Tibial nerve (tissue), 4 donors: ENCODE measurements at places on chromosomes 3 and 15. TPM values are rescaled to one million over a fixed set of nuclear protein-coding genes. Genes with fewer than 3 reads are reported as not detected.

The HRH1 gene
- total RNA-seq, result 13.8 TPM

The TMEM108 gene
- total RNA-seq, result 1.5 TPM

DNA sequence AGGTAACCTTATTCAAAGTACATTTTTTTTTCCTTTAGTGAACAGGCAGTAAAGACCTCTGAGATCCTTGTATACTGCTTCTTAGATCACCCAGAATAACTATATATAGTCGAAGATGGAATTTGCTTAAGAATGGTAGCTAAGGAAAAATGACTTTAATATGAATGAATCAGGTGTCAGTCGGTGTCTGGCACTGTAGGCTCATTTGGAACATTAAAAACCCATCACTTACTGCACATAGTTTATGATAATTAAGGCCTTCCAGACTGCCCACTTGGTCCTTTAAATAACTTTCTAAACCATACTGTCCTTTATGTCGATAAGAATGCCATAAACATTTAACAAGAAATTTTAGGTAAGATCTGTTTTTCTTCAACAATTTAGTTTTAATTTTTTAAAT lies 981.8 kb downstream of the ROBO2 start:
- no peaks in the 10 kb centered on the region for H3K4me1 ChIP-seq
- H3K36me3 ChIP-seq, result no peaks in the 10 kb centered on the region
- H3K27ac ChIP-seq, result no peak overlapping the region
- no peak for DNase-seq
- H3K27me3 ChIP-seq, result no peaks in the 10 kb centered on the region

- no peaks in the 10 kb centered on the region for H3K27me3 ChIP-seq
- no peak overlapping the region for H3K27ac ChIP-seq
- H3K4me3 ChIP-seq, result no peak overlapping the region
- no peak for DNase-seq
- H3K36me3 ChIP-seq, result no peaks in the 10 kb centered on the region
Measured at GRCh38 chr3:140752499-140752898, 74.6 kb downstream of the TRIM42 start.

DNA sequence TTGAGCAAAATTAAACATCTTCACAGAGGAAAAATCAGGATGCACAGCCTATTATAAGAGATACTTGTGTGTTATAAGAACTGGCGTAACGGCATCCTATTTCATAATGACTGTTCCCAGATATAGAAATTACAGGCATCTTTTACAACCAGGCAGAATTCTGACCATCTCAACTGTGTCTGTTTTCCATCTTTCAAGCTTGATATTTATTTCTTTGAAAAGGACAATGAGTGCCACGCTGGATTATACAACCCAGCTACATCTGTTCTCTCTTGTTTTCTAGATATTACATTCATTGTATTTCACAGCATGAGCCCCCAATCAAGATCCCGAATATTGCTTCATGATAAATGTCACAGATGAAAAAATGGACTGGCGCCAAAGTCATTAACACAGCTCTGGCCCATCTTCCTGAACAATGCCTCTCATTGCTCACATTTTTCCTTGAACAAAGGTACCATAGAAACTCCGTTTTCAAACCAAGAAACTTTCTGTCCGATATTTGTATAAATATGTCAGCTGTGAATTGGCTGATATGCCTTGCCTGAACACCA lies 420.6 kb downstream of the TBL1XR1 start:
- no peak for DNase-seq
- H3K4me1 ChIP-seq, result no peaks in the 10 kb centered on the region
- no peaks in the 10 kb centered on the region for H3K36me3 ChIP-seq
- no peak overlapping the region for H3K27ac ChIP-seq

GRCh38 chr3:123013876-123014275 lies 13.7 kb downstream of the SEMA5B start:
- no peaks in the 10 kb centered on the region for H3K36me3 ChIP-seq
- no peaks in the 10 kb centered on the region for H3K4me1 ChIP-seq
- no peaks in the 10 kb centered on the region for H3K27me3 ChIP-seq
- no peak overlapping the region for H3K27ac ChIP-seq
